ENCODE measurements at places on chromosomes 4 and X.
A peak's percentile ranks its signal among the peaks of the same experiment; 100 is the strongest.

- DNase-seq = no peak
These were observed 36.7 kb downstream of the HMGB3 start for GRCh38 chrX:151019856-151020255.

DNA sequence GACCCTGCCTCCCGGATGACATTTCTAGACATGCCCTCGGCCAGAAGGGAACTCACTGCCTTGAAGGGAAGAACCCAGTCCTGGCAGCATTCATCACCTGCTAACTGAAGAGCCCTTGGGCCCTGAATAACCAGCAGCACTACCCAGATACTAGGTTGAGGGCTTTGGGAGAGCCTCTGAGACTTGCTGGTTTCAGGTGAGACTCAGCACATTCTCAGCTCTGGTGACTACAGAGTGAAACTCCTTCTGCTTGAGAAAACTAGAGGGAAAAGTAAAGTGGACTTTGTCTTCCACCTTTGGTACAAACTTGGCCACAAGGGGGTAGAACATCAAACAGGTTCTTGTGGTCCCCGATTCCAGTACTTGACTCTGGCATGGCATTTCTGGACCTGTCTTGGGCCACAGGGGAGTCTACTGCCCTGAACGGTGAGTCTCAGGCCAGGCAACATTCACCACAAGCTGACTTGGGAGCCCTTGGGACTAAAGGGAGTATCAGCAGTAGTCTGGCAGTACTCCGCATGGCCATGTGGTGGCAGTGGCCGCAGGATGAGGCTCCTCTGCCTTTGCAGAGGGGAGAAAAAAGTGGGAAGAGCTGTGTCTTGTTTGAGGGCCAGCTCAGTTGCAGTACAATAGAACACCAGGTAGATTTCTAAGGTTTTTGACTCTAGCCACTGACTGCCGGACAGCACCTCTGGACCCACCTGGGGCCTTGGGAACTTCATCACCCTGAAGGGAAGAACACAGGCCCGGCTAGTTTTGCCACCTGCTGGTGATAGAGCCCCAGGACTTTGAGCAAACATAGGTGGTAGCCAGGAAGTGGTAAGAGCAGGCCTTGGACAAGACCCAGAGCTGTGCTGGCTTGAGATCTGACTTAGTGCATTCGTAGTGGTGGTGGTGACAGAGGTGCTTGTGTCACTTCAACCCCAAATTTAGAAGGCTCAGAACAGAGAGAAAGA, 414.8 kb downstream of the OPHN1 start:
- DNase-seq = no peak

- DNase-seq = peak; percentile 31
These were observed 31.7 kb downstream of the GAB3 start for GRCh38 chrX:154719132-154719675.

- DNase-seq = no peak
These were observed 37.9 kb downstream of the WDR1 start for GRCh38 chr4:10078481-10079233.

DNA sequence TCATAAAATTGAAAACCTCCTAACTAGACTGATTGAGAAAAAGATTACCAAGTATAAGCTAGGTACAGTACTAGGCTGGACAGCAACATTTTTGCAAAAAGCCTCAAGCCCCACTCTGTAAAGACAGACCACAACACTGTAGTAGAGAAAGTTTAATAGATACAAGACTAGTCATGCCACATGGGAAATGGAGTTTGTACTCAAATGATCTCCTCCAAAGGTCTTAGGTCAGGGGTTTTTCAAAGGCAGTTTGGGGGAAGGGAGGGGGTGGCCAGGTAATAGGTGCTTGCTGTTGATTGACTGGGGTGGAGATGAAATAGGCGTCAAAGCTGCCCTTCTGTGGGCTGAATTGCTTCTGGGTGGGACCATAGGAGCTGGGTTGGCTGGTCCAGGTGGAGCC, 14.2 kb downstream of the CNGA1 start:
- no peak for DNase-seq

GRCh38 chr4:24488399-24489164, 95.8 kb downstream of the DHX15 start:
- DNase-seq = peak; percentile 60
